Activated T-cell treated with anti-CD3 and anti-CD28 coated beads for 24 hours (primary cell): ENCODE measurements at places on chromosomes 1 and 21.

- DNase-seq: no peak
Observed at GRCh38 chr1:197807216-197807615, 31.9 kb upstream of the DENND1B start.

DNA sequence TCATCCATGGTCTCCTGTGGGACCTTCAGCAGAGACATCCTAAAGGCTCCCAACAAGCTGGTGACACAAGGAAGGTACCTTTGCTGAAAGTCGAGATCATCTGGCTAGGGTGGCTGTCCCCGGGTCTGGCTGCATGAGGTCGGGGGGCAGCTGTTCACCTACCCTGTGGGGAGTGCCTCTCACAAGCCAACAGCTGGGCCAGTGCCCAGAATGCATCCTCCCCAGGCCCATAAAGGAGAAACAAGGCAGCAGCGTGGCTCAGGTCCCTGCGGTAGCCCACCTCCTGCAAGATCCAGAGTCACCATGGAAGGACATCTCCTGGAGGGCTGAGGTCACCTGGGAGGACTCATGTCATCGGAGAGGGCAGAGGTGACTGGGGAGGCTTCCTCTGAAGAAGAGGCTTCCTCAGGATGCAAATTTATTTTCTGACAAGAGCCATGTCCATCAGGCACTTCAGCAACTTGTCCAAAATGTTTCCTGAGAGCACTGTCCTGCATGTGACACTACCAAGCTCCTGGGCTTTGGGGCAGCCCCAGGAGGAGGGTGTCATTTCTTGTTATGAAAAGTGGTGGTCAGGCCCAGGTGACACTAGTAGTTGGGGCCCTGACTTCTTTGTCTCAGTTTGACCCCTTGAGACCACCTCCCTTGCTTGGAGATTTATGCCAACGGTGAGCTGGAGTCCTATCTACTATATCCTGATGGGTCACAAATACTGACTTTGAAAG lies 6.7 kb upstream of the SMYD3 start:
- no peak for DNase-seq

GRCh38 chr21:16007943-16008342 lies 278.2 kb downstream of the USP25 start:
- DNase-seq: no peak

GRCh38 chr21:35965699-35966098 lies 94.6 kb downstream of the SETD4 start:
- DNase-seq: no peak

- no peak for DNase-seq
Observed at GRCh38 chr1:53088616-53089300, 26.7 kb downstream of the PODN start.

DNA sequence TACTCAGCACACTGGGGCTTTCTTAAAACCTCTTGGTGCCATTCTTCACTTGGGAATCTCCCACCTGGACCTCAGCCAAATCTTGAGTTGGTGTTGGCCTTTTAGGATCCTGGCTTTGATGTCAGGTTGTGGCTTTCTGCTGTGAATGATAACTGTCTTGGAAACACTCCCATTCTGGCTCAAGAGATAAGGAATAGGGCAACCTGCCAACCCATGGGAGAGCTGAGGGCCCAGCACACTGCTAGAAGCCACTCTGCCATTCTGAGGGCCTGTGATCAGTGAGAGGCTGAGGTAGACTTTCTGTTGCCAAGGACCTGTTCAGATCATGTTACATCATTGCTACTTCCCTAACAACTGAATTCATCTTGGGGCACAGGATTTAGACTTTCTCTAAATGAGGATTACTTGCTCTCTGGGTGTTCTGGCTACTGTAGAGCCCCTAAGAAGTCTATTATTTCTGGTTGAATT lies 45.8 kb downstream of the TTC39A start:
- no peak for DNase-seq
